Iris pigment epithelial cell (primary cell): ENCODE measurements at places on chromosomes 7 and 10.

DNA sequence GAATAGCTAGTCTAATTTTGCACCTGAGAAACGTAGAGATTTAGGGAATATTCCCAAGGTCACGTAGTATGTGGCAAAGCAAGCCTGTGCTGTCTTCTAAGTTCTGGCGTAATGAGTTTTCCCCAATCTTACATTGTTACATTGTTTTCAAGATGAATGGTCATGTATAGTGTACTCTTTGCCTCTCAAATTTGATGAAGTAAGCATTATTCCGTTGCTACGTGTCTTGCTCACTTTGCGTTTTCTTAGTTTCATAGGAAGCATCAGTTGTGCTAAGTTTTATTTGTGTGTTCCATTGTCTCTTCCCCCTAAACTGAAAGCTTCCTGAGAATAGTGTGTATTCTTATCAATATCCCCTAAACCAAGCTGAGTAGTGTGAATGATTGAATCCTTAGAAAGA lies 637.6 kb upstream of the C7orf33 start:
- DNase-seq = no peak

- DNase-seq = no peak
Measured at GRCh38 chr10:23190872-23191763, 994 bp upstream of the PTF1A start.

- no peak for DNase-seq
Measured at GRCh38 chr7:76063525-76063924, 15.6 kb downstream of the MDH2 start.

GRCh38 chr10:110279407-110279986 lies 25.2 kb downstream of the SMNDC1 start:
- DNase-seq = peak; percentile 67

- DNase-seq = no peak
Measured at GRCh38 chr10:80861882-80862281, 324.2 kb downstream of the SH2D4B start.

DNA sequence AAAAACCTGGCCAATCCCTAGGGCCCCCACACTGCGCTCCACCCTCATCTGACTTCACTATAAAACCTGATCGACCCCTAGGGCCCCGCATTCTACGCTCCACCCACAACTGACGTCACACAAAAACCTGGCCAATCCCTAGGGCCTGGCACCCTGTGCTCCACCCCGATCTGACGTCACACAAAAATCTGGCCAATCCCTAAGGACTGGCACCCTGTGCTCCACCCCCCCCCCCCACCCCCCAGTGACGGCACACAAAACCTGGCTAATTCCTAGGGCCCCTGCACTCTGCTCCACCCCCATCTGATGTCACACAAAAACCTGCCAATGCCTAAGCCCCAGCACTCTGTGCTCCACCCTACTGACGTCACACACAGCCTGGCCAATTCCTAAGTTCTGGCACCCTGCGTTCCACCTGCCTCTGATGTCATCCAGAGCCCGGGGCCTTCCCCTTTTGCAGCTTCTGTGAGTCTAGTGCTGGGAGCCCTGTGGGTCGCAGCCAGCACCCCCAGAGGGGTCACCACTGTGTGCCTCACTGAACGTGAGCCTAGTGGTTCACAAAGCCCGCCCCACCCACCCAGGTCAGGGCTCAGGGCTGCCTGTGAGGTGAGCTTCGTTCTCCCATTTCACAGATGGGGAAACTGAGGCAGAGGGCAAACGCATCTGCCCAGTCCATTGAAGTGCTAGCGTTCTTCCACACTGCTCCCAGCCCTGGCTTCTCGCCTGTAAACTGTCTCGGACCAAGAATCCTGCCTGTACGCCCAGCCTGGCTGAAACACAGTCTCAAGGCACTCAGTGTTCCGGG lies 40.6 kb downstream of the MICALL2 start:
- DNase-seq = peak; percentile 31

DNA sequence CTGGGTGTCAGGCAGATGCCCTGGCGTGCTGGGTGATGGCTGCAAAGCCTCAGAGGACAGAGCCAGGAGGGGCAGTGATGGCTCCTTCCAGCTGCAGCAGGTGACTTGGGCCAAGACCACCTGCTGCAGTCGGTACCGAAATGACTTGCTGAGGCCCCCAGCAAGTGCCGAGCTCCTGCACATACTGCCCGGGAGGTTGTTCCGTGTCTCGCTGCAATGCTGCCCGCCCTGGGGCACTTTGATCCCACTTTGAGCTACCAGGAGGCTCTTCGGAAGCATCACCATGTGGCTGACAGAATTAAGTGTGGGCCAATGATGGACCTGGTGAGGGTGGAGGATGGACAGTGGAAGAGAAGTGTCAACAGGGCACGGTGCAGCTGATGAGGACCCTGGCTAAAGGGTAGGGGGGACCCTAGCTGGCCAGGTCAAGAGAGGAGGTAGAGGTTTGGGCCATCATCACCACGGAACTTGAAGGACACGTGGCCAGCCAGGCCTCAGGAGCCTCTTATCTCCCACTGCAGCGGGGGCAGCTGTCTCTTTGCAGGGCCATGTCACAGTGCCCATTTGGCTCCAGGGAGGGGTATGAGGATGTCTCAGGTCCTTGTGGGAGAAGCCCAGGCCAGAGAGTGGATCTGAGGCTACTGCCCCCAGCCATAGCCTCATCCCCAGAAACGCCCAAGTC lies 51.1 kb upstream of the NANOS1 start:
- DNase-seq = no peak

DNA sequence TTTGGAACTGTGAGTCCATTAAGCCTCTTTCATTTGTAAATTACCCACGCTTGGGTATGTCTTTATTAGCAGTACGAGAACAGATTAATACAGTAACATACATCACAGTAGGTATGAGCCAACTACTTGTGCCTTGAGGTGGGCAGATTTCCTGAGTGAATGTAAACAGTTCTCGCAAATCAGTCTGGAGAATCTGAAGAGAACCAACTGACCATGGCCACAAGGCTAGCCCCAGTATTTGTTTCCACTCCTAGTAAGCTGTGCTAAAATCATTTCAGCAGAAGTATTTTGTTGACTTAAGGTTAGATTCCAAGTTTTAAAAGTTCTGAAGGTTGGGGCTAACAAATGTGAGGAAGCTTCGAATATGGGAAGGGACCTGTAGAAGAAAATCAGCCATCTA lies 82.9 kb downstream of the NOD1 start:
- DNase-seq = no peak

GRCh38 chr10:119608316-119609155 lies 11.8 kb upstream of the TIAL1 start:
- peak; percentile 30 for DNase-seq
